Left lung (tissue), 14 donors: ENCODE measurements at places on chromosomes 2 and 18. TPM values are rescaled to one million over a fixed set of nuclear protein-coding genes. Genes with fewer than 3 reads are reported as not detected.

TPO gene
- polyA plus RNA-seq, result 0.13 TPM

ETAA1 gene
- polyA plus RNA-seq, result 28.9 TPM

CTAGE1 gene
- polyA plus RNA-seq, result not detected

TNS1 gene
- 165 TPM for polyA plus RNA-seq

PLEK gene
- 12.8 TPM for polyA plus RNA-seq

LINC00305 gene
- 0.15 TPM for polyA plus RNA-seq

MAL gene
- 1.5 TPM for polyA plus RNA-seq

ST6GAL2 gene
- 5.4 TPM for polyA plus RNA-seq

SGPP2 gene
- 2.2 TPM for polyA plus RNA-seq

TMEM247 gene
- polyA plus RNA-seq, result not detected

PSMA8 gene
- polyA plus RNA-seq, result not detected

SF3B6 gene
- polyA plus RNA-seq, result 133 TPM

LIMS4 gene
- polyA plus RNA-seq, result 2.4 TPM

HOXD13 gene
- not detected for polyA plus RNA-seq

MYO1B gene
- polyA plus RNA-seq, result 193 TPM

MTA3 gene
- 68.9 TPM for polyA plus RNA-seq

BCL2 gene
- 11.1 TPM for polyA plus RNA-seq

KATNAL2 gene
- 8.8 TPM for polyA plus RNA-seq

EVX2 gene
- polyA plus RNA-seq, result not detected

FLACC1 gene
- 4.2 TPM for polyA plus RNA-seq

RGPD3 gene
- polyA plus RNA-seq, result 0.26 TPM

NCKAP5 gene
- 15.0 TPM for polyA plus RNA-seq

MPP4 gene
- polyA plus RNA-seq, result 0.20 TPM

STK39 gene
- 26.7 TPM for polyA plus RNA-seq

NRP2 gene
- polyA plus RNA-seq, result 65.3 TPM

GAL3ST2 gene
- polyA plus RNA-seq, result 0.28 TPM
